ENCODE measurements at places on chromosomes 3 and 15.

- peak; percentile 40 for DNase-seq
Observed at GRCh38 chr3:16496408-16497222, 16.9 kb downstream of the RFTN1 start.

- DNase-seq: no peak
Observed at GRCh38 chr3:115937054-115937453, 313.7 kb downstream of the GAP43 start.

GRCh38 chr15:70051948-70052633 is 45.6 kb downstream of the TLE3 start:
- no peak for DNase-seq

DNA sequence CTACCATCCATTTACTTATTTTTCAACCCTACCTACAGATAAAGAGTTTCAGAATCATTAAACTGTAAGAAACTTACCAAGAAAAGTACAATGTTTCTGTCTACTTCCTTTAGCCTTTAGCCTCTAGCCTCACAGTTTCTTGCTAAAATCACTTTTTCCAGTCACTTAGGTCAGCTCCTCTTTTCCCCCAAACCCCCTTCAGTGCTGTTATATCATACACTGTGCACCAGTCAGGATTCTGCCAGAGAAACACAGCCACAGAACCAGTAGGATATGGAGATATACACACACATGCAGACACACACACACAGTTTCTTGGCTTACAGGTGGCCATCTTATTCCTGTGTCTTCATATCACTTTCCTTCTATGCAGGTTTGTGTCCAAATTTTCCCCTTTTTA is 139.9 kb upstream of the LIPC start:
- no peak for DNase-seq

- DNase-seq: no peak
Observed at GRCh38 chr15:72169236-72169920, 28.2 kb downstream of the GRAMD2A start.

Data from stimulated activated CD4-positive, alpha-beta T cell treated with anti-CD3 and anti-CD28 coated beads, Interleukin-1b, Interleukin-23, amount 100 ng/mL, for 48 hours (primary cell).